Activated CD8-positive, alpha-beta memory T cell treated with anti-CD3 and anti-CD28 coated beads for 1 hour (primary cell): ENCODE measurements at places on chromosomes 7 and 10.

GRCh38 chr10:9860045-9860444 lies 1157.6 kb upstream of the CELF2 start:
- no peak for DNase-seq

GRCh38 chr10:396535-397220 lies 261.4 kb downstream of the ZMYND11 start:
- DNase-seq = no peak

DNA sequence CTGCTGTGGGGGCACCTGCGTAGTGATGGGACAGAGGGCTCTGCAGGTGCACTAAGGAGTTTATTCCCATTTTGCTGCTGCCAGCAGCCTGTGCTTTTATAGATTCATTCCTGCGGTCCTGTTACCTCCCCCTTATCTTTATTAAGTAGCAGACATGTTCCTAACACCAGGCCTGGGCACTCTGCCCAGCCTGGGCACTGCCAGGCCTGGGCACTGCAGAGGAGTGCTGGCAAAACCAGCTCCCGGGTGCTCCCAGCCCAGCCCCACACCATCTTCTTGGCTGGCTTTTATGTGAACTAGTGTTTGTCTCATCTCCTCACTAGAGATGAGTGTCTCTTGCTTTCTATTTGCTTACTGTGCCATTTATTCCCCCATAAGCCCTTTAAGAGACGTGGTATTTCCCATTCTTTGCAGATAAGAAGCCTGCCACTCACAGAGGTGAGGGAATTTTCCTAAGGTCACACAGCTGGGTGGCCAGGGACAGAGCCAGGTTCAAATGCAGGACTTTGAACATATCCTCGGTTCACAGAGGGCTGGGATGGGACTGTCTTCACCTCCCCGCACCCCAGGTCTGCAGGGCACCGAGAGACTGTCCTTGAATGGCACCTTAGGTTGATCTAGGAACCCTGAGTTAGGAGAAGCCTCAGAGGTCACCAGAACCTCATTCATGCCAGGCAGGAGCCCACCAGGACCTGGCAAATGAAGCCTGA lies 14.6 kb upstream of the DRGX start:
- no peak for DNase-seq

DNA sequence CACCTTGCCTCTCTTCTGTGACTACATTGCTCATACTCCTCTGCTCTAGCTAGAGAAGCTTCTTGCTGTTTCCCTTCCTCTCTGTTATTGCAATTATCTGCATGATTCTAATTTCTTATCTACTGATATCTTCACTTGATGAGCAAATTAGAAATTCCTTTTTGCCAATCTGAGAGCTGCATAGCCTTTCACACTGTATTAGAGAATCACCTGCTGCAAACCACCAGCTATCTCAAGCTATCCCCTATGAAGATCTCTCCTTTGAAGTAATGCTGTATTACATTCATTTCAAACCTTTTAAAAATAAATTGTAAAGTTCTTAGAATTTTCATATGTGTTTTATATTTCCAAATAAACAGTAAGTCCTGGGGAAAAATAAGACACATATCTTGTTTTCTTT lies 89.0 kb upstream of the ZNF804B start:
- DNase-seq = no peak

DNA sequence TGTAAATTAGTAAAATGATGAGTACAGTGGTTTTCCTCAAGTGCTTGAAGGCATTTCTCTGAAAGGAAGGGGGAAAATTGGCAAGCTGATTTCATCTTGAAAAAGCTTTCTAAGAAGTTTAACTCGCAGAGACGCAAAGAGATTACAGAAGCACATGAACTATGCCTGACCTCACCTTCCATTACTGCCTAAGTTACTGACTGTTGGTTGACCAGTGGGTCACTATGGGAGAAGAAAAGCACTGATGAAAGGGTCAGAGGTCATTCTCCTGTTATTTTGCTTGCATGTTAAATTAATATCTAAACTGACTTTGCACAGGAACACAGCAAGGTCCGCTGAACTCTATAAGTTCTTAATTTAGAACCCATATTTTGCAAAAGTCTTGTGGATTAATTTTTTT lies 225.6 kb downstream of the ARL4A start:
- no peak for DNase-seq

DNA sequence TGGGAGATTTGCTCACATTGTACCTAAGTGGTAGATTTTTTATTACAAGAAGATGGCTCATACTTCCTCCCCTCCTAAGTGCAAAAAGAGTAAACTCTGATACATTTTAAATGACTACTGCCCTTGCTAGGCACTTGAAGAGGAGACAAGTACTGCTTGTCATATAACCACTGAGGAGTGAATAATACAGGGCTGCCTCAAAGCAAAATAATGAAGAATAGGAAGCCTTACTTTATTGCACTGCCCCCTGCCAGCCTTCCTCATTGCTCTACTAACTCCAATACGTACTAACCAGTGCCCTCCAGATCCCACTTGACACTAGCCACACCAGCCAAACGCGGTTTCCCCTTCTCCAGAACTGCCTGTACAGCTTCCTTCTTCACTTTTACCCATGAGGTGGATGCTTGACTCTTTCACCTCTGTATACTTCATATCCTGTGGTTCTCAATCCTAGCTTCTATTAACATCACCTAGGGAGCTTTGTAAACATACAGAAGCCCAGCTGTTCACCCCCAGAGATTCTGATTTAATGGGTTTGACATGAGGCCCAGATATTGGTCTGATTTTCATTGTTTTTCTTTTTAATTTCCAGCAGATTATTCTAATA lies 11.7 kb upstream of the MTERF1 start:
- DNase-seq = no peak

GRCh38 chr10:88012641-88013040 lies 149.2 kb downstream of the PTEN start:
- DNase-seq = no peak

DNA sequence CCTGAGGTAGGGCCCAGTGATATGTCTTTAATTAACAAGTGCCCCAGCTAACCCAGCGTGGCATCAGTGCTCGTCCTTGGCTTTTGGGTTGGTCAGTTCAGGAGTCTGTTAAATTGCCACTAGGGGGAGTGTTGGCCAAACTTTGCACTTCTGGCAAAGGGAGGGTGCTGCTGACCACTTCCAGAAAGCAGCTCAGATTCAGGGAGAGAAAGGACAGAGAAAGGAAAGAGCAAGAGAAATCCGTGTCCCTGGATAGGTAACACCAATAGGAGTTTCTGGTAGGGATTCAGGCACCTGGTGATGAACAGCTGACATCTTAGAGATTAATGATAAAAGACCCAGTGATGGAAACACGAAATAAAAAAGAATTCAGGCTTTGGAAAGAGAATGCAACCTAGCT lies 243.1 kb upstream of the AOAH start:
- DNase-seq = no peak

GRCh38 chr7:131933751-131934289 lies 377.4 kb upstream of the PODXL start:
- DNase-seq = no peak

DNA sequence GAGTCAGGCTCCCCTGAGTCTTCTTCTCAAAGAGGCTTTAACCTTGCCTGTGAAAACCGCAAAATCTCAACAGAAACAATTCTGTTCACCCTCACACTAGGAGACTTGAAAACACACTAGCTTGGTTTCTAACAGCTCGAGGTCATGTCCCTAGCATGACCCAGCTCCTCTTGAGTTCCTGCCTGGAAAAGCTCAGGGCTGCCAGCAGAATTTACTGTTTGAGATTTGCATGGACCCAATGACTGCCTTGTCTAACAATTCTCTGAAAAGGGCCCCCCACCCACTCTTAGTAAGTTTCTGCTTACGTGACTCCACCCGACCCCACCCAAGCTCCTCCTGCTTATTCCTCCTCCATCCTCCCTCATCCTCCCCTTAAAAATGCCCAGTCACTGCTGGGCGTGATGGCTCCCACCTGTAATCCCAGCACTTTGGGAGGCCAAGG lies 85.1 kb upstream of the KMT2C start:
- DNase-seq = no peak

- DNase-seq = no peak
These were observed 9.2 kb downstream of the TLX1 start for GRCh38 chr10:101140084-101140949.

GRCh38 chr10:21173802-21174714 lies 276.9 kb upstream of the NEBL start:
- no peak for DNase-seq

GRCh38 chr10:26381986-26382385 lies 56.2 kb upstream of the APBB1IP start:
- DNase-seq = no peak

GRCh38 chr10:113313722-113314121 lies 239.1 kb upstream of the HABP2 start:
- DNase-seq = no peak

DNA sequence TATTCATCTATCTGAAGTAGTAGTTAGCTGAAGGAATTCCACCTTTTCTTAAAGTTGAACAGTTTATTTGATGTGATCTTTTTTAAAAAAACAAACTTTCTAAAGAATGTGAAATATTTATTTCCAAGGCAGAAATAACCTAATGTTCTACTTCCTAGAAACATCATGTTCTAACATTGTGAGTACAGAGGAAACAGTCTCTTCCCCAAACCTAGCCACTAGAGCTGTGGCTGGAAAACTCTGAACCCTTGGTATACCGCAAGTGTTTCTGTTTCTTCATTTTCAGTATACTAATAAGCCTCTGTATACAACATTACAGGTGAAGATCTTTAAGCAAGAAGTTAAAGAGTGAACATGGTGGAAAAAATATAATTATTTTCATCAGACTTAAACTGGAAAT lies 35.1 kb downstream of the NOC3L start:
- DNase-seq = no peak

DNA sequence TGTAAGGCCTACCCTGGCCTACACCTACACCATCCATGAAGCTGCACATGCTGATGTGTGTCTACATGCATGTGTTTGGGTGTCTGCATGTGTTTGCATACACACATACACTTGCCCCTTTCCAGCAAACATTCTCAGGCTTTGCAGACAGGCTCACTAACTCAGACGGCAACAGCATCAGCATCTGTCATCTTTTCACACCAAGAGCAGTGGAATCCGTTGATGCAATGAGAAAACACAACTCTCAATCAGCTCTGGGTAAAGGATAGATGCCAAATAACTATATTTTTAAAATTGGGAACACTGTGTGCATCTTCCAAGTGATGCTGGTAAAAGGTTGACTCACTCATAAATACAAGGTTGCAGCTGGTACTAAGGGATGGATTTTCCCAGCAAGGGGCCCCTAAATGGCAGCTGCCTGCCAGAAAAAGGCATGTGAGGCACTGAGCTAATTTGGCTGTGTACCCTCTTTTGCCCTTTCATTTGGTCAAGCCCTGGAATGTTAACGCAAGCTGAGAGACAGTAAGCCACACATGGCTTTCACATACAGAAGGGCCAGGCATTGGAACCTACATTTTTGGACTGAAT lies 296.3 kb upstream of the NPSR1 start:
- no peak for DNase-seq

DNA sequence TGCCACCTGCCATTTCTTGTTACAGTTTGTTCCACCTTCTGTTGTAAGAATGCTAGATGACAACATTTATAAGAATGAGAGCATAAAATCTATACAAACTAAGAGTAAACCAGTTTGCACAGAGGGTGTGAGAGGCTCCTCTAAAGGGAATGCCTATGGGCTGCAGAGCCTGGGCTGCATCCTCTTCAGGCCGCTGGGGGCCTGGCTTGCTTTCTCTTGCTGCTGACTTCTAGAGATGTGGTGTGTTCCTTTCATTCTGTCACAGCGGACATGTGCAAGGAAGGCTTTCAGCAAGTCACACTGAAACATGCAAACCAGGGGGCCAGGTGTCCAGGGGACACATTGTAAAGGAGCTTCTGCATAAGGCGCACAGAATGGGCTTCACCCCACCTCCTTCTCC lies 7.1 kb upstream of the ATP6V1F start:
- DNase-seq = no peak
